ENCODE measurements at places on chromosomes 2 and 18. TPM values are rescaled to one million over a fixed set of nuclear protein-coding genes. Genes with fewer than 3 reads are reported as not detected.

CEBPZ gene
- 38.7 TPM for total RNA-seq

ABCG5 gene
- total RNA-seq: not detected

SLC11A1 gene
- total RNA-seq: under 0.01 TPM

CHRNG gene
- total RNA-seq: not detected

ABI2 gene
- total RNA-seq: 19.4 TPM

CTNNA2 gene
- total RNA-seq: not detected

Measured in lung microvascular endothelial cell (primary cell).